ENCODE measurements at places on chromosomes 3 and 15.

DNA sequence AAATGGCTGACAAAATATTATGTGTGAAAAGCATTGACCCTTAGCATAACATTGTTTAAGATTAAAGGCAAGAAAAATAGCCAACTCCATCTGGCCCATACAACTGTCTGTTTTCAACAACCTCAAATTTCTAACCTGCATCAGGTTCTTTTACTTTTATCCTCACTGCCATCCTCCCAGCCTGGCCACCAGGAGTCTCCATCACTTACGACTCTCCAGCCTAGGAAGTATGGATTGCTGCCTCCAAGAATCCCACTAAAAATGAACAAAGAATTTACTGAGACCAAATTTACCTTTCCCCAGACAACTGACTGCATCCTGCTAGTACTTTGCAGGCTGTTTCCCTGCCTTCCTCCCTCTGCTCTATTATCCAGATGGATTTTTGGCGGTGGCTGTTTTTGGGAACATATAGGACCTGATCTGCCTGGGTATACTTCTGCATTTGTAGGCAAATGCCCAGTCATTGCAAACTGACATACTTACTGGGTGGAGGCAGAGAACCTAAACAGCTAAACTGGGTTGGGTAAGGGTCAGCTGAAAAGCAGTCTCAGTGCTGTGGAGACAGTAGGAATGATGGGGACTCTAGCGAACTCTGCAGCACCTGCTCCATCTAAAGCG lies 144.2 kb downstream of the GHSR start:
- no peak for DNase-seq

GRCh38 chr15:55999658-56000057 lies 6.2 kb upstream of the NEDD4 start:
- no peak for DNase-seq

- DNase-seq = no peak
Measured at GRCh38 chr15:49041426-49041825, 4.8 kb downstream of the SECISBP2L start.

DNA sequence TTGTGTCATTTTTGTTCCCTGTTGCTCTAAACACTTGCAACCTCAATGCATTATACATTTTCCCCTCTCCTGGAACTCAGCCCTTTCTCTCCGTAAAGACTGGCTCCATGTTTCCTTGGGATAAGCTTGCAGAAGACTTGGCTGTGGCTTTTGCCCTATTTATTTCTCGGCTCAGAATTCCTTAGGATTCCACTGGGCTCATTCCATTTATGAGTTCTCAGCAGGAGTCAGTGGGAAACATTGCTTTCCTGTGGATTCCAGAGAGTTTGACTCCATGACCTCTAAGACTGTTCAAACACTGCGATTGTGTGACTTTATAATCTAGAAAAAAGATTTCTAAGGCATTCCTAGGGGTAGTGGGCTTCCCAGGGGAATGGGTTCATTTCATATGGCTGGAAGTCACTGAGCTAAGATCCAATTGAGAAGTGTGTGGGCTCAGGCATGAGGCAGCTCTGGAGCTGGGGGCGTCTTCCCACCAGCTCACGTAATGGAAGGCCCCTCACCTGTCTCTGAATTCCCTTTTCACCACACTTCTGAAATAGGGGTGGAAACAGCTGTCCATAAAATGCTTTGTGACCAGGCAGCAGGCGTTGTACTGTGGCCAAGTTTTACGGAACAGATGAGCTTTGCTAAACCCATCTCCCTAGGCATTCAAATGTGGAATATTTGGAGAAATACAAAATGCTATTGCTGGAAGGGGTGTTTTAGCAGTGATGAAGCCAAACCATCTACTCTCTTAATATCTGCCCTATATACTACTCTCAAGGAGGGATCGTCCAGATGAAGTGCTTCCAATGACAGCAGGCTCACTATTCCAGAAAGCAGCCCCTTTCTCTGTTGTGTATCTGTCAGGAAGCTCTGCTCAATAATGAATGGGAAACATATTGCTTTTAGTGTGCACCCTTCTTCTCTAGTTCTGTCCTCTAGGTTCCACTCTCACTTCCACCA lies 91.8 kb upstream of the BCL6 start:
- no peak for DNase-seq

- no peak for DNase-seq
Measured at GRCh38 chr15:31442699-31443111, 116.1 kb downstream of the KLF13 start.

- DNase-seq = no peak
Measured at GRCh38 chr3:31561891-31562290, 29.2 kb downstream of the STT3B start.

- DNase-seq = no peak
Measured at GRCh38 chr15:64131547-64131946, 20.0 kb upstream of the SNX22 start.

- DNase-seq = no peak
Measured at GRCh38 chr3:170205302-170205701, 16.9 kb upstream of the PRKCI start.

DNA sequence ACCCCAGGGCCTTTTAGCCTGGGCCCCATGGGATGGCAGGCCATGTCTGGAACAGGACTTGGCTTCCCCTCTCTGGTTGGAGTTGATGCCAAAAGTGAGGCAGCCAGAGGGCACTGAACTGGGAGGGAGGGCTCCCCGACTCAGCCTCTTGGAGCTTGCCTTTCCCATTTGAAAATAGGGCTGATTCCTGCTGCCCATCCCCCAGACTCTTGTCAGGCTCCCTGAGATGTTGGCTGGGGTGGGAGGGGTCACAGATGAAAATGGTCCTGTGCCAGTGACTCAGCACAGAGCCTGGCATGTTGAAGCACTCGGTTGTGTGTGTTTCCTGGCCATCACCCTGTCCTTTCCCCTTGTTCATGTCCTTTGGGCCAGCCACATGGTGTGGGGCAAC lies 6.6 kb downstream of the PPCDC start:
- DNase-seq = no peak

- no peak for DNase-seq
Measured at GRCh38 chr3:32443478-32443877, 51.8 kb downstream of the CMTM7 start.

GRCh38 chr3:133227813-133228212 lies 172.0 kb upstream of the BFSP2 start:
- no peak for DNase-seq

DNA sequence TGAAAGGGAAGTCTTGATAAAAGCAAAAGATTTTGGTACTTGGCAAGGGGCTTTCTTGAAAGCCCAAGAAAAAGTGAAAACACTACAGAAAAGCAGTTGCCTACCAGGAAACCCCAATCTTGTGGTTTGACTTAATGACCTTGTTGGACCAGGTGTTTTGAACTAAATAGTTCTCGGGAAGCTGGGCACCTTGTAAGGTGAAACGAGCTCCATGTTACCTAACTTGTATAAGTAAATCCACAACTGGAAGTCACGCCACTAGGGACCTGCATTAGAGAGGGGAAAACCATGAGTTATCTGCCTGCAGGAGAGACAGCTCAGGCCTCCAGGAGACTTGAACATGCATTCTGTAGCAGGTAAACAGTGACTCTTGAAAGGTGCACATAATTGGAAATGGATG lies 88.2 kb downstream of the GMPS start:
- DNase-seq = no peak

- no peak for DNase-seq
Measured at GRCh38 chr15:79396850-79397249, 35.3 kb upstream of the MINAR1 start.

GRCh38 chr3:194711913-194712312 lies 26.2 kb downstream of the FAM43A start:
- DNase-seq = no peak

DNA sequence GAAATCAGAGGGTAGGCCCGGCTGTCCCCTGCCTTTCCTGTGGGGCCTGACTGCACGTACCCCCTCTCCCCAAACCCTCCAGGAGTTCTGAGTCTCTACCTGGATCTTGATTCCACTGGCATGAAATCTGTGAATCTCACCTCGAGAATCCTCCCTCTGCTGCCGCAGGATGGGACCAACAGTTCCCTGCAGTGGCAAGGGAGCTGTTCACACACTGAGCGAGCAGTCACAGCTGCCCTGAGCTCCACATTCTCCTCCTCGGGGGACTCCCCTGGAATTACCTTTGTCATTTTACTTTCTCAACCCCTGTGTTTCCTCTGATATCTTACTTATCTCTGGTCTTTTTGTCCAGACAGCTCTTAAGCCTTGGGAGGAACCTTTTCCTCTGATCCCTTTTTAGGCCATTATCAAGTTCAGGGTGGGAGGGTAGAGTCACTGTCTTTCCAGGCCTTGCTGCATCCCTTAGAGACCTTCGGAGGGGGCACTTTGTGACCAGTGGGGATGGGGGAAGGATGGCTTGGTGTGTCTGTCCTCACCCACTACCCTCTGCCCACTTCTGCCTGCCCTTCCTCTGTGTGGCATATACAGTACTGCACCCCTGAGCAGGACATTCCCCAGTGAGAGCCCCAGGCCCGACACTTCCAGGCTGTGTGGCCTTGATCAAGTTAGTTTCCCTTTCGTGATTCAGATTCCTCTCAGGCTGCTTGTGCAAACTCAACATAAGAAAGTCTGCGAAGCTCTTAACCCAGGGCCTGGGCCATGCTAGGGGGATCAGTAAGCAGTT lies 42.0 kb downstream of the CACNA2D3 start:
- DNase-seq = no peak

DNA sequence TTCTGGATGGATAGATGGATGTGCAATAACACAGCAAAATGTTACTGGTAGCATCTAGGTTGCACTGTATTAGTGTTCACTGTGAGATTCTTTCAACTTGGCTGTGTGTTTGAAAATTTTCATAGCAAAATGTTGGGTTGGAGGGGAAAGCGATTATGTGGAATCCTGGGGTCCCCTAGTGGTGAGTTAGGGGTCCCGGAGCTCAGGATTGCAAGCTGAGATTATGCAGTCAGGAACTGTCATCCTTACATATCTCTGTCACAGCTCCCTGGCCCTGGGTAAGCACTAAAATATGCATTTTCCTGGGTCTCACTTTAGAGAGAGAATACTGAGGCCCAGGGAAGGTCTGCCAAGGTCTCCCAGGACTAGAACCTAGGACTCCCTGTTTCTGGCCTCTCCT lies 77.2 kb downstream of the CEMIP start:
- no peak for DNase-seq

DNA sequence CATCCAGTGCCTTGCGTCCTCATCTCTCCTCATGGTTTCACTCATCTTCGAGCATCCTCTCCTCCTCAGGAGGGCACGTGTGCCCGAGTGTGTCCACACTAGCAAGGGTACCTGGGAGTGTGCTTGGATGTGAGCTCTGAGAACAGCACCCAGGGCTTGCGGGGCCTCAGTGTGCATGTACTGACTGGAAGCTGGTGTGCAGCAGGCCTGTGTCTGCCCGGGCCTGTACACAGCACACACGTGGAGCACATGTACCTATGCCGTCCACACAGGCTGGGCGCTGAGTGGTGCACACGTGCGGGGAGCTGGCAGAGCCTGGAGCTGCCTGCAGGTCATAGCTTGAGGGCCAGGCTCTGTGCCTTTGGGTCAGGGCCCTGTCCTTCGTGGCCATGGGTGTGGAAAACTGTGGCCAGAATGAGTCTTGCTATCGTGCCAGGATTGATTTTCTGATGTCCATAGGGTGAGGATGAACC lies 34.9 kb downstream of the TSPAN3 start:
- DNase-seq = no peak

DNA sequence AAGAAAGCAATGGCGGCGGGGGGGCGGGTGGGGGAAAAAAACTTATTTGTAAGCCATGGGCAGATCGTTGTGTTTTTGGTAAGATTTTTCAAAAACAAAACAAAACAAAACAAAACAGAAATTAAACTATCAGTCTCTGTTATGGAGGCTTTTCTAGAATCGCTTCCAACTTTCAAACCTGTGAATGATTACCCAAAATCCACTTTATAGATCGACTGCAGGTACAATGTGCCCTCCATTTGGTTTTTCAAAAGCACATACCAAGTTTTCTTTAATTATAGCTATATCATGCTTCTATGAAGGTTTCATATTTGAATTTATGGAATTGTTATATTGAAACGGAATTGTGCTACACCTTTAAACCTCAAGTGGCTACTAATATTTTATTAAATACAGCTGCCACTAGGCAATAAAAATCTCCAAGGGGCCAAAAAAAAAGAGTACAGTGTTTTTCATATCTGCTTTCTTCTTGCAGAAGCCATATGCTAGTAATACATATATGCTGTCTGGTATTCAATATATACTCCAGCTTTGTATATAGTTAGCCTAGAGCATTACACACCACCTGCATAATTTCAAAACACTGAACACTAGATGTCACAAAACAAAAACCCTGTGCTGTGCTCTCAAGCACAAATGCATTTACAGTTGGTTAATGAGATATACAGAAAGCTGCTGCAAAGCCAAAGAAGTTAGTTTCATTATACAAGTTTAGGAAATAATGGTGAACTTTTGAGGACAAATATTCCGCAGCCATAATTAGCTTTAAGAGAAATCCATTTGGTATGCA lies 683.8 kb upstream of the NR2F2 start:
- DNase-seq = no peak

- no peak for DNase-seq
Measured at GRCh38 chr3:155957412-155957880, 87.0 kb downstream of the GMPS start.

DNA sequence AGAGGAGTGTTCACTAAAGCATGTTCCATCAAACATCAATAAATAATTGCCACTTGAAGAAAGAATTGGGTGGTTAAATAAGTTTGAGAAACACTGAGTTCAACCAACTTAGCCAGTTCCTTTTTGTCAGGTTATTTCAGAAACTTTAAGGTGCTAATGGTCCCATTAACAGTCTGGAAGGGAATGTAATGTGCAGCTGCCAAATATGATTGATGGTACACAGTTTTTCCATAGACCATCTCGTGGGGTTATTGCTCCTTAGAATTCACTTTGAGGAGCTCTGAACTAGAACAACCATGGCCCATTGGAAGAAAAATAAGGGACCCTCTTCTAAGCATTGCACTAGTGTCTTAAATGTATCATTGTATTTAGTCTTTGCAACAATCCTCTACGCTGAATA lies 185.8 kb upstream of the NR2F2 start:
- DNase-seq = no peak

DNA sequence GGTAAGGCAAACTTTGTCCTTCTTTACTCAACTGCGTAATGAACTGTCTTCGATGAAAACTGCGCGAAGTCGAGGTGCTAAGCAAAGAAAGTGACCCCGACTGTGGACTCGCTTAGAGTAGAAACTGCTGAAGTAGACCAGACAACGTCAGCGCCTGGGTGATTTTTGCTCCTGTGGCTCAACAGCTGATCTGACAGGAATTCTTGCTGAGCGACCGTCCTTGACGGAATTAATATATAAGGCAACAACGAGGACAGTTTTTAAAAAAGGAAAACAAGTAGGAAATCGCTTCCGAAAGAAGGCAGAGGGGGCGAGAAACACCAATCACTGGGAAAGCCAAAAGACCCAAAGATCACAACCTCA lies 541 bp downstream of the RPS27L start:
- DNase-seq = no peak

DNA sequence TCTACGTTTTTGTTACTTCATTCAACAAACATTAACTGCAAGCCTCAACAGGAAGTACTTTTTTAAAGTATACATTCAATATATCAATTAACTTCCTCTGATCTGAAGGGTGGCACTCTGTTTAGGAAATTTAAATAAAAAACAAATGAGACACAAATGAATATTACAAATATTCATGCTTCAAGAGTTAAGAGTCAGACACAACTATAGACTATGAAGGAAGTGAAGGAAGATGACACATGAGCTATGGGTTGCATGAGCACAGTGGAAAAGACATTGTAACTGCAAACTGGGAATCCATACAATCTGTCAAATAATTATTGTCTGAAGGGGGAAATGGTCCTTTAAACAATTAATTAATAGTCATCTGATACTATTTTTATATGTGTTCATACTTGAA lies 26.8 kb upstream of the ALCAM start:
- DNase-seq = no peak
